HT-29 (cell line): ENCODE measurements at places on chromosomes 3 and 15.
A peak's percentile ranks its signal among the peaks of the same experiment; 100 is the strongest.

- no peak for DNase-seq
Measured at GRCh38 chr3:167361306-167361705, 18.8 kb downstream of the ZBBX start.

DNA sequence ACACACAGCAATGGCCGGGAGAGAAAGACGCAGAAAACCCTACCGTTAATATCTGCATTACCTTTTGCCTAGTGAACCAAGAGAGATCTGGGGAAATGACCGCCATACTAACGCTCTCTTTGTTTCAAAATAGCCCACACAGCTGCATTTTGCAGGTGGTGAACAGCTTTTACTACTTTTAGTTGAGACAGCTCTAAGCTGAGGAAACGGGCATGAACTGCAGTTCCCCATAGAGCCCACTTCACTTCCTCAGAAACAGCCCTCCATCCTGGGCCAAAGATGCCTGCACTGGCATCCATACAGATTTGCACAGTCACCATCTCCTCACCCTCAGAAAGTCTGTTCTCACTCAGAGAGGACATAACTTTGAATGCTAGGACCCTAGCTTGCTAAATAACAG lies 45.0 kb downstream of the ZNF860 start:
- no peak for DNase-seq

DNA sequence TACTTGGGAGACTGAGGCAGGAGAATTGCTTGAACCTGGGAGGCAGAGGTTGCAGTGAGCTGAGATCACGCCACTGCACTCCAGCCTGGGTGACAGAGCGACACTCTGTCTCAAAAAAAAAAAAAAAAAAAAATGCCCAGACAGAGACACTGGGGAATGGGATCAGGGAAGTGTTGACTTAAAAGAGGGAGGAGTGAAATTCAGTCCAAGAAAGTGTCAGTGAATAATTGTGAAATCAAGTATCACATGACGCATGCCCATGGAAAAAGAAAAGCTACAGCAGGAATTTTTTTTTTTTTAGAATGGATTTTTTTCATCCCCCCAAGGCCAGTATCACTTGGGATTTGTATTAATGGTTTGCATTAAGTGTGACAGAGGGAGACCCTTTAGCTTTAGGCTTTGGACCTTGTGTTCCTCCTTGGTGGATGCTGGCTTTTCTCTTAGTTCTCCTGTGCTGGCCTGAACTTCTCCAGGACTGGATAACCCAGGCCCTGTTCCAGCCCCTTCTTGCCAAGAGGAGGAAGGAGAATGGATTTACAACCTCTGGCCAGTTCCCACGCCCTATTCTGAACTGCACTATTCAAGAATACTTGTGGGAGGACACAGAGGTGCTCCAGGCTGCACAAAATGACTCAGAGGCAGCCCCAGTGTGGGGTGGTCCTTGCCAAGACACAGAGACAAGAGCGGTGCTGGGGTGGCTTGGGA lies 36.7 kb upstream of the ZNF774 start:
- DNase-seq = peak; percentile 50

DNA sequence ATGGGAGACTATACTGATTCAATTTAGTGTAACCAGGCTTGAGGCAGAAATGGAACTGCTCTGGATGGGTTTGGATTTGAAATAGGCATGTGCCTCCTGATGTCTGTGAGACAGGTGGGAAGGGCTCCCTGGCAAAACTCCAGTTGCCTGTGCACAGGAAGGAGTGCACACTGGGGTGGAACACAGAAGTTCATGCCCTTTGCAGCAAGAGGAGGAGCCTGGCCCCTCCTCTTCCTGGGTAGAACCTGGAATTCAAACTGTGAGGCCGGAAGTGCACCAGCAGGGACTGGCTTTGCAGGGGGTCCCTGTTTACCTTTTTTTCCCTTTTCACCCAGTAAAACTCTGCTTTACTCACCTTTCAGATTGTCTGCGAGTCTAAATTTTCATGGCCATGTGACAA lies 99.9 kb downstream of the GMPS start:
- no peak for DNase-seq

DNA sequence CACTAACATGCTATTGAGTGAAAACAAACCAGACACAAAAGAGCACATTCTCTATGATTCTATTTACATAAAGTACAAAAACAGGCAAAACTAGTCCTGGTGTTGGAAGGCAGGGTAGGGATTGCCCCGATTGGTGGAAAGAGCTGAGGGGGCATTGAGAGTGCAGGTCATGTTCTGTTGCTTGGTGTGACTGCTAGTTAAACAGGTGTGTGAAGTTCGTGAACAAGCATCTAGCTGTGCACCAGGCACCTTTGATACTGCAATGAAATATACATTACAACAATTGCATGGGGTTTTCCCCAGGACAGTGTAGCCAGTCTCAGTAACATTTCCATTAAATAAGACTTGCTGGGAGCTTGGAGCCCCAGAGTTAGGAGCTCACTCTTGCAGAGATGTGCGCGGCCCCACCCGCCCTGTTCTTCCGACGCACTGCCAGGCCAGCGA lies 26.3 kb upstream of the THRB start:
- DNase-seq = peak; percentile 44

DNA sequence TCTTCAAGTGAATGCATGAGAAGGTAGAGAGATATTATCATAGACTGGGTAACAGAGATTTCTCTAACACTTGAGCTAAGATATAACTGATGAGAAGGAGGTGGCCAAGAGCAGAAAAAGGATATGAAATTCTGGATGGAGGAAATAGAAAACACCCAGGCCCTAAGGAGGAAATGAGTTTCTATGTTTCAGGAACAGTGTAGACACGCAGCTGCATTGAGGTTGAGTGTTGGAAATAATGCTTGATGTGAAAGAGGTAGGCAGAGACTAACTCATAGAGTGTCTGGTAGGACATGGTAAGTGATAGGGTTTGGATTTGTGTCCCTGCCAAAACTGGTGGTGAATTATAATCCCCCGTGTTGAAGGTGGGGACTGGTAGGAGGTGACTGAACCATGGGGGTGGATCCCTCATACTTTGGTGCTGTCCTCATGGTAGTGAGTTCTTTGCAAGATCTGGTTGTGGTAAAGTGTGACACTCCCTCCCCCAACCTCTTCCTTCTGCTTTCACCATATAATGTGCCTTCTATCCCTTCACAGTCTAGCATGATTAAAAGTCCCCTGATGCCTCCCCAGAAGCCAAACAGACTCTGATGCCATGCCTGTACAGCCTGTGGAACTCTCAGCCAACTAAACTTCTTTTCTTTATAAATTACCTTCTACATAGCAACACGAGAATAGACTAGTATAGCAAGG lies 787.3 kb downstream of the EDEM1 start:
- DNase-seq = no peak

- no peak for DNase-seq
Measured at GRCh38 chr3:137438561-137438960, 325.6 kb upstream of the SOX14 start.

- DNase-seq = no peak
Measured at GRCh38 chr3:54045061-54045815, 77.1 kb upstream of the CACNA2D3 start.

DNA sequence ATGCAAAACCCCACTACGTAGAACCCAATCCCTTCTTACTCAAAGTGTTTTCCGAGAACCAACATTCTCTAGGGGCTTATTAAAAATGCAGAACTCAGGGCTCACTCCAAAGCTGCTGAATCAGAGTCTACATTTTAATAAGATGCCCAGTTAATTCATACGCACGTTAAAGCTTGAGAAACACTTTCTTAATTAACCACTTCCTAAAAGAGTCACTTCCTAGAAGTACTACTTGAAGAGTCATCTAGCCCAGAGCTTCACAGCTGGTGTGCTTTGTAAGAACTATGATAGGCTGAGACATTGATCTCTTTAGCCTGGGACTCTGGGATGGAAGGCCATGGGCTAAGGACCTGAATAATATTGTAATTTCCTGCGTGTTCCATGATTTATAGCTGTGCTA lies 9.0 kb downstream of the COL6A5 start:
- DNase-seq = no peak

- DNase-seq = no peak
Measured at GRCh38 chr3:79326642-79327041, 441.2 kb downstream of the ROBO1 start.

DNA sequence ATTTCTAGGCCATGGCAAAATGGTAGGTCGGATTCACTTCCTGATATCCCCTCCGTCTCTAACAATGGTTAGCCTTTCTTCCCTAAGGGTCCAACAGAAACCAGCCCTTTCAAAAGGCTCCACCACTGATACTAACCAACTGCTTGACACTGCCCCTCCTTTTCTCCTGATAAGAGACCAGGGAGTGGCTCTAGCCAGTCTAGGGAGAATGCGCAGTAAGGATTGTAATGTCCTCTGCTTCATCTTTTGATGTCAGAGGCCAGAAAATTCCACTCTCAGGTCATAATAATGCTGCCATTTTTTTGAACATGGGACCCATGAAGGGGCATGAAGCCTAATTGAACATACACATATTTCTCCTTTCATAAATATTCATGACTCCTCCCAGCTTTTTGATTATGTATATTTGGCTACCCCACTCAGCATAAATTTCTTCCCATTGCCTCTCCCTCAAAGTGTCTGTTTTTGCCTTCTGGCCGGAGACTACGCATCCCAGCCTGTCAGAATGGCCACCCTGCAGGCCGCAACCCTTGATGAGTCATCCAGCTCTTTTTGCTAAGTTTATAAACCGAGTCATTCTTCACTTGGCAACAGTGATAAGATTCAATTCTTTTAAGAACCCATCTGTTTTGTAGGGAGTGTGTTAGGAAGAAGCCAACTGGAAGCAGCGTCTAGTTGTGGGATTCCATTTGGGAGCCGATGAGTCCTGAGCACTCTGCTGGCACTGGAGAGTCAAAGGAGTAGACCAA lies 189.0 kb upstream of the MCTP2 start:
- DNase-seq = no peak

DNA sequence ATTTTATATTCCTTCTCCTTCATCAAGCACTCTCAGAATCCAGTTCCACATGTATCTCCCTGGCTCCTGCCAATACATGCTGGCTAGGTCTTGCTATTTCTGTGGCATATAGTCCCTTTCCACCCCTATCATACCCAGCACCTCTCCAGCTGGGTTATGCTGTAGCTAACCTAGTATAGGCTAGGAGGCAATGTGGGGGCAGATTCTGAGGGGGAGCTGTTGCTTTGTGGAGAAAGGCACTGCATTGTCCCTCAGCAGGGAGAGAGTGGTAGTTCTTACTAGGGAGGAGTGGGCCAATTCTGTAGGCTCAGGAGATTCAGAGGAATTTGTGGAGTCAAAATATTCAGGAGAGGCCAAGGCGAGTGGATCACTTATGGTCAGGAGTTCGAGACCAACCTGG lies 39.4 kb upstream of the UBL7 start:
- DNase-seq = no peak

- DNase-seq = no peak
Measured at GRCh38 chr3:184616436-184616835, 54.9 kb downstream of the EPHB3 start.

GRCh38 chr3:15983232-15983631 lies 185.5 kb upstream of the ANKRD28 start:
- no peak for DNase-seq

DNA sequence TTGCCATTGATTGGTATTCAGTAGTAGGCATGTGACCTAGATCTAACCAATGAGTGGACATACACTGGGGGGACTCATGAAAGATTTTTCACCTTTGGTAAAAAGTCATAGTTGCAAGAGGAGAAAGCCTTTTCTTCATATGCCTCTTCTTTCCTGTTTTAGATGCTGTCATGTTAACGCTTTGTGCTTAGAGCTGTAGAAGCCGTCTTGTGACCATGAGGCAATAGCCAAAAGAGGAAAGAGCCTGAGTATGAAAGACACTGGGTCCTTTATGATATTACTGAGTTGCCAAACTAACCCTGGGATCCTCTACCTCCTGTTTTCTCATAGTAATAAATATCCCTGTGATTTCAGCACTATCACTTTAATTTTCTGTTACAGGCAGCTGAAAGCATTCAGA lies 396.0 kb downstream of the FHIT start:
- DNase-seq = no peak

DNA sequence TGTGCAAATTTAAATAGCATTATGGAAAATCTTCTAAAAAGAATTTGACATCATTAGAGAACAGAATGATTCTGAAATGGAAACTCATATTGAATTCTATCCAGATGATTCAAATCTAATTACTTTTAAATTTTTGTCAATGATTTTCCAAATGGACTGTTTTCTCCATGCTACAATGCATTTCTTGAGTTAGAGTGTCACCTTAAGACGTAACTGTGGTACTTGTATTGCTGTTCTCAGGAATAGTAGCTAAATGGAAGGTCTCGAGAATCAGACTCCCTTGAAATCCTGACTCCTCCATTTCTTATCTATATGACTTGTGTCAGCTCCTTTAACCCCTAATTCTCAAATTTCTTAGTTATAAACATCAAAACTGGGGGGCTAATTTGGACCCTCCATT lies 102.3 kb downstream of the P2RY1 start:
- DNase-seq = no peak

GRCh38 chr15:41878355-41878699 lies 15.5 kb downstream of the SPTBN5 start:
- no peak for DNase-seq

DNA sequence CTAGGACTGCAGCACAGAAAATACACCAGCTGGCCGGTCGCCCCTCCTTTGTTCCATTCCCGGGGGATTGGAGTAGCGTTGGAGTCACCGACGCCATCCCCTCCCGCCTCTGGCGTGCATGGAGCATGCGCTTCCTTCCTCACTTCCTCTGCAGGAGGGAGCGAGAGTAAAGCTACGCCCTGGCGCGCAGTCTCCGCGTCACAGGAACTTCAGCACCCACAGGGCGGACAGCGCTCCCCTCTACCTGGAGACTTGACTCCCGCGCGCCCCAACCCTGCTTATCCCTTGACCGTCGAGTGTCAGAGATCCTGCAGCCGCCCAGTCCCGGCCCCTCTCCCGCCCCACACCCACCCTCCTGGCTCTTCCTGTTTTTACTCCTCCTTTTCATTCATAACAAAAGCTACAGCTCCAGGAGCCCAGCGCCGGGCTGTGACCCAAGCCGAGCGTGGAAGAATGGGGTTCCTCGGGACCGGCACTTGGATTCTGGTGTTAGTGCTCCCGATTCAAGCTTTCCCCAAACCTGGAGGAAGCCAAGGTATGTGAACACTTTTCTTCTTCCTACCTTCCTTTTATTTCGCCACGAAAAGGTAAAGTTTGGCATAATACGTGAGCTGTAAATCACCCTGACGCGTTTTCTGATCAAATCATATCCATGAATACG lies at the start of gene SCG3:
TSS of gene SCG3 (plus strand) at position 201 of the 661 bp plus-strand sequence. CDS start at position 454, 253 bp downstream.
- DNase-seq = peak; percentile 48

GRCh38 chr3:12180218-12180617 lies 21.5 kb upstream of the TIMP4 start:
- peak; percentile 66 for DNase-seq
